ENCODE measurements at places on chromosomes 6 and 20.
A peak's percentile ranks its signal among the peaks of the same experiment; 100 is the strongest.

DNA sequence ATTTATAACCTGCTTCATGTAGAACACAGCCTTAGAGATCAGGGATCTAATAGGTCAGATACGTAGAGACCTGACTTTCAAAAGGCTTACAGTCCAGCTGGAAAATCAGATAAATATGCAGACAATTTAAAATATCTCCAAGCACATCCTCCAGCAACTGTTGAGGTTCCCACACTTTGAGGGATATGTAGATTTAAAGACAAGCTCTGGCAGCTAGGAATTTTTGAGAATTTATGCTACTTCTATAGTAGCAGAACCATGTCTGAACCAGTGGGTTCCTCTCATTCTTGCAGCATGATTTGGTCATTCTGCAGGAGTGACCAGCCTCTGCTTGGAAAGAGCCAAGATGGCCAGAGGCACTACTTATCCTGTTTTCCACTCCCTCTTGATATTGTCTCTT is 60.5 kb downstream of the CYB5R4 start:
- no peak for DNase-seq

DNA sequence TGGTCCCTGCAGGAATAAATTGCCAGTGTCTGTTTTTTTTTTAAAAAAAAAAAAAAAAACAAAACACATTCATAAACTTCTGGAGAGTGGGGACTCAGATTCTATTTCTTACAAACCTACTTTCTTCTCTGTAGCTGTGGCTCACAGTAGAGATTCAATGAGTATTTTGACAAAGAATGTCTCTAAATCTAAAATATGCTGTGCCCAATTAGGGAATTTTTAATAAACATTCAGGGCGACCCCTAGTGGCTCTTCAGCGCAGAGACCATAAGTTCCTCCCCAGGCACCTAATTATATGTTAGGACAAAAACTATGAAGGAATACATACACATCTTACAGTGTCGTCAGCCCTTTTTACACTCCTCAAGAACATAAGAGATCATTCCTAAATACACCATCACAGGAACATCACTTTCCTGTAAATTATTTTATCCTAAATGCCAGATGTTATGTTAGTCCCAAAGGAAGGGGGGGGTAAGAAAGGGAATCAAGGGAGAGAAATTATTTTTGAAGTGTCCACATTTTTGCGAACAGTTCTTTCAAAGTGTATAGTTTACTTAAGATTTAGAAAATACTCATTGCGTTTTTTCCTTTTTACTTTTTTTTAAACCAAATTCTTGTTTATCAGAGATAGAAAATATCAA is 21.8 kb upstream of the NAA20 start:
- peak; percentile 28 for DNase-seq

DNA sequence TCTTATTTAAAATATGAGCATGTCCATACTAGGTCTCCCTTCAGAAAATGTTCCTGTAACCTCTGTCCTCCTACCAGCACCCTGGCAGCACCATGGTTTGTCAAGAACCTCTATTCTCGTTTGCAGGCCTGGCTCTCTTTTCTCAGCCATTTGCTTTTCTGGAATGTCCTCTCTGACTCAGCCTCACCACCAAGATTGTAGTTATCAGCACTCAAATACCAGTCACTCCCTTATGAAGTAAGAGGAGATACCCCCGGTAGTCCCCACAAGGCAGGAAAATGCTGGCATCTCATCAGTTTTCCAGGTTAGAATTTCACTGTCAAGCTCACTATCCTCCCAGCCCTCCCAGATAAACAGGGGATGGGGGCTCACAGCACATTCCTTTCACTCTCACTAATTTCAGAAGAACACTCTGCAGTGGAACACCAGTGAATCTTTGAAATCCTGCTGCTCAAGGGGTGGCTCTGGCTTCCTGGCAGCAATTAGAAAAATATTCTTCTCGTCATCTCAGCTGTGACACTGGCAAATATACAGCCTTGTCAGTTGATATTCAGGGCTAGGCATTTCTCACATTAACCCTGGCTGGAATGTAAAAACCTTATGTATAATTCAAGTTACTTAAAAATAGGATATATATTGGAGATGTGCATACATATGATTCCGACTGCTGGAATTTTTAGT is 129.2 kb downstream of the TBX18 start:
- no peak for DNase-seq

- DNase-seq = peak; percentile 21
Observed at GRCh38 chr6:80338201-80338836, 231.8 kb downstream of the BCKDHB start.

- no peak for DNase-seq
Observed at GRCh38 chr20:63703471-63703975, 4.3 kb downstream of the ARFRP1 start.

GRCh38 chr20:19341348-19342053 is 129.1 kb downstream of the SLC24A3 start:
- no peak for DNase-seq

- no peak for DNase-seq
Observed at GRCh38 chr6:136764517-136764993, 27.7 kb downstream of the MAP3K5 start.

GRCh38 chr6:137390334-137390733 is 103.9 kb downstream of the OLIG3 start:
- no peak for DNase-seq

- peak; percentile 6 for DNase-seq
Observed at GRCh38 chr6:125099211-125100073, 54.1 kb upstream of the TPD52L1 start.

DNA sequence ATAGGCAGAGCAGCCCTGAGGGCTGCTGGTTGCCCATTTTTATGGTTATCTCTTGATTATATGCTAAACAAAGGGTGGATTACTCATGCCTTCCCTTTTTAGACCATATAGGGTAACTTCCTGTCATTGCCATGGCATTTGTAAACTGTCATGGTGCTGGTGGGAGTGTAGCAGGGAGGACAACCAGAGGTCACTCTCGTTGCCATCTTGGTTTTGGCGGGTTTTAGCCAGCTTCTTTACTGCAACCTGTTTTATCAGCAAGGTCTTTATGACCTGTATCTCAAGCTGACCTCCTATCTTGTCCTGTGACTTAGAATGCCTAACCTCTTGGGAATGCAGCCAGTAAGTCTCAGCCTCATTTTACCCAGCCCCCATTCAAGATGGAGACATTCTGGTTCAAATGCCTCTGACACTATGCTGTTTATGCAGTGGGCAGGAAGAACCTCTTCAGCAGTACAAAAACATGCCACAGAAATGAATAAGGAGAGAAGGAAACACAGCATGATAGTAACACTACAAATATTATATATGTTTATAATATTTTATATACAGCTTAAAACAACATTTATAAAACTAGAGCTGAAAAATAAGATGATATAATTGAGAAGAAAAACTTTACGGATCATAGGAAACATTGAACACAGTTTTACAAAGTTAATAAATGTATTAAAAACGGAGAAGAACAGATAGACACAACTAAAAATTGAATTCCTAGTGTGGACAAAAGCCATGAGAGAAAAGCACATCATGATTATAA is 58.9 kb upstream of the SAMD5 start:
- DNase-seq = no peak

DNA sequence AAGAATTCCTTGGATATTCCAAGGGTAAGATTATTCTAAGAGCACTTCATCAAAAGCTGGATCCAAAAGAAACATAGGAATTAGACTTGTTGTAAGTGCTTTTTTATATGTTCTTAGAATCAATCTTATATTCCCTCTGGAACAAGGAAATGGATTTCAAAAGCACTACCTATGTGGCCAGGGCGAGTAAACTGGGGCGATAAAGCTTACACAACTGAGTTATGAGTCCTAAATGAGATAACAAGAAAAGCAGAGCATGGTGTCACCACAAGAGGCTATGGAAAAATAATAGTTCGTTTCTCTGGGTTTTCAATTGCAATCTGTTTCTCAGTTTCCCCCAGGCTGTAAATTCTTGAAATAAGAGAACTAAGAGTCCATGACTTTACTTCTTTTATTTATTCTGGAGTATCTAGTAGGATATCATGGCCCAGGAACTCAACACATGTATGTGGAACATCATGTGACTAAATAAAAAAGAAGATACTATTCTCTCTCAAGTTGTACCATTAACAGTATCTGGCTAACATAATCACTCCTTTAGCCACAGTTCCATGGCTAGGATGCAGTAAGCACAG is 51.5 kb downstream of the NUDT3 start:
- no peak for DNase-seq

DNA sequence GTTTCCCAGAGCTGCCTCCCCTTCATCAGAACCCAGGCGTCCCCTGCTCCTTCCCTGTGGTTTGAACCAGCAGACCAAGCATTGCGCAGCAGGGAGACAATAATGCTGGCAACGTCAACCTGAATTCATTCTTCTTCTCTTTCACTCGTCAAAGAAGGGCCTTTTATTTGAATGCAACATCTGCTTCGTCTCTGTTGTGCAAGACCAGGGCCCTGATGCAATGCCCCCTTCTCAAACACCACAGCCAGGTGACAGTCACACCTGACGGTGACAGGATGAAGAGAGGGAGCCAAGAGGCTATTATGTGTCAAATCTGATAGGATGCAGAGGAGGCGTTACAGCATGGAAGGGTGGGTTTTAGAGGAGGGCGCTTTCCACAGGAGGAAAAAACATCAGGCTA is 8.0 kb downstream of the INSM1 start:
- no peak for DNase-seq

- peak; percentile 54 for DNase-seq
Observed at GRCh38 chr6:14876778-14877613, 368.9 kb upstream of the JARID2 start.

DNA sequence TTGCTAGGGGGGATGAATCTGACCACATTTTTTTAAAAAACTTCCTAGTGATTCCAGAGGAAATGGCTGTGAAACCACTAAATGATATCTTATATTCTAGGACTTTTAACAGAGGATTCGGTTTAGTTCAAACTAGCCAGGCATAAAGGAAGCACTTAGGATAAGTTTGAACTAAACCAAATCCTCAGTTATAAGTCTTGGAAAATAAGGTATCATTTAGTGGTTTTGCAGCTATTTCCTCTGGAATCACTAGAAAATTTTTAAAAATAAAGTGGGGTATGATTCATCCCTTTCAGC is 327.9 kb upstream of the QKI start:
- DNase-seq = no peak
